Brain microvascular endothelial cell (primary cell): ENCODE measurements at places on chromosomes 1 and 21.
A peak's percentile ranks its signal among the peaks of the same experiment; 100 is the strongest.

DNA sequence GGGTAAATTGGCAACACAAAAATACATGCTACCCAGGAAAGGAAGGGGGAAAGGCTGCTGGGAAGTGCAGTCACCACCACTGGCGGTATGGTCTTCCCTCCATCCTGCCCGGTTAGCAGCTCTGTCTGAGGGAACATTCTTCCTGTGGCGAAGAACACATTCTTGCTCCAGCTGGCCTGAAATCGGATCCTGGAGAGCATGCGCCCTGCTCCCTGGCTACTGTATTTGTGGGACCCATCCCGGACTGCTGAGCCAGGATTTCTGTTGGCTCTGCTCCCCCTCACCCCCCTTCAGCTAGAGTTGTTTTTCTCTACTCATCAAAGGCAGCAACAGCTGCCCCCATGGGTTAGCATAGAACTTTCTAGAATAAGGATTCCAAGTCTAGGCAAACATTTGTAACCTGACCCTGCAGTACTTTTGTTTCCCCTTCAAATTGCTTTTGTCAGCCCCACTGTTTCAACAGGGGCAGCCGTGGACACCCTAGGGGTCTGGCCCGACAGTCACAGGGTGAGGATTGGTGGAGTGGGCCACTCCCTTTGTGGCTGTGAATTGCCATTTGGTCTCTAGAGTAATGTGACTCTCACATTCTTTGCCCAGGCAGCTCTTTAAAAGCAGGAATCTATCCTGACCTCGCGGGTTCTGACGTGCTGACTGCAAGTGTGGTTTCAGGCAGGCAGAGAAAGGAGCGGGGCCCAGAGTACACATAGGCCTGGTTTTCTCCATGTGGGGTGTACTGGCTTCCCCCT lies 157.7 kb downstream of the TOMM20 start:
- DNase-seq = peak; percentile 97

- no peak for DNase-seq
Measured at GRCh38 chr1:16026723-16027484, 5.1 kb downstream of the CLCNKA start.

- DNase-seq = no peak
Measured at GRCh38 chr21:39258207-39258606, 55.2 kb downstream of the BRWD1 start.

- no peak for DNase-seq
Measured at GRCh38 chr1:14403961-14404645, 194.4 kb upstream of the KAZN start.

GRCh38 chr1:155205035-155205434 lies 2.7 kb downstream of the THBS3 start:
- DNase-seq = no peak

- no peak for DNase-seq
Measured at GRCh38 chr1:88581703-88582102, 102.4 kb upstream of the PKN2 start.

- DNase-seq = no peak
Measured at GRCh38 chr1:245693116-245693793, 538.5 kb downstream of the KIF26B start.

- peak; percentile 69 for DNase-seq
Measured at GRCh38 chr1:156608036-156608674, 6.9 kb upstream of the GPATCH4 start.

DNA sequence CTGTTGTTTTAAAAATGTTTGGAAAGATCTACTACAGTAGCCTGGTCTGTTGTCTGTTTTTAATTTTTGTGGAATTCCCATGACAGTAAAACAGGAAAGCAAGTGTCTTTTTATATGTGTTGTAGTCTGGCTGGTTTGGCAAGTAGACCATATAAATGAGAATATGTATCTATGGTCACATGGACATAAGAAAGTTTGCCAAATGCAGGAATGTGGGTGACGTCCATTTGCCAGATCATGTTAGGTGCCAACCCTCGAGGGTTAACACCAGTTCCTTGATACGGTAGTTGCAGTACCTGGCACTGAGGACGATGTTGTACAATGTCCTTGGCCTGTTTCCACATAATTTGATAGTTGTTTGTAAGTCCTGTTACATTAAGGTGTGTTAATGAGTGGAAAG lies 6.2 kb downstream of the DAP3 start:
- DNase-seq = no peak

DNA sequence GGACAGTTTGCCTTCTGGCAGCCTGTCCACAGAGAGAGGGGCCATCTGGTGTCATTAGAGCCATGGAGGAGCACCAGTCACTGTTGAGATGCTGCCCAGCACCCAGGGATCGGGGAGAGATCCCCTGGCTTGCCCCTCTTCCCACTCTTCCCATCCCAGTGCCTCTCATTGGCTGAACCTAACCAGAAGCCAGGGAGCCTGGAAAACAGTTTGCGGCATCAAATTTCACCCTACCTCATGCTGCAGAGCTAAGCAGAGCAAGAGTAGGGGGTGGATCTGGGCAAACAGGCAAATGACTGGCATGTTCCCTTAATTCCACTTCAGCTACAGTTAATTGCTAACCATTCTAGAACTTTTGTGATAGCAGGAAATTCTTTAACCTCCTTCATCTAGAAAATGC lies 19.1 kb downstream of the TRAF5 start:
- no peak for DNase-seq
